ENCODE measurements at places on chromosomes 2 and 18. TPM values are rescaled to one million over a fixed set of nuclear protein-coding genes. Genes with fewer than 3 reads are reported as not detected.
A peak's percentile ranks its signal among the peaks of the same experiment; 100 is the strongest.

DNA sequence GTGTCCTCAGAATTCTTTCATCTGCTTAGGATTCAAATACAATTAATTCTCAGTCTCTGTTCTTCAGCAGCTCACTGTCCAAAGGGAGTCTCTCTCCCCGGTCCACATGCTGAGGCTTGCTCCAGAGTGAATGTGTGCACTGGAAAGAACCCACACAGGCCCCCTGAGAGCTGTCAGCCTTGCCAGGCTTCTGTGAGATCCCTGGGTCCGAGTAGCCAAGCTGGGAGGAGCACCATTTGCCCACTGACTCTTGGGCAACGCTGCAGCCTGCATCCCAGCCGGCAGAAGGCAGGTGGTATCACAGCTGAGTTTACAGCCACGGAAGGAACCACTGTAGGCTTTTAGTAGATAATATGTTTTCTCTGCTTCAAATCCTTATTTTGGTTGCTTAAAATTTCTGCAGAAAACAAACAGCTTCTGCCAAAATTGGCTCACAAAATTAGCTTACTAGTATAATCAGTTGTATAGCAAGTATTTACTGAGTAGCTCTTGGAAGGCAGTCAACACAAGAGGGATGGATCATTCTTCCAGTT, 21.4 kb upstream of the LTBP1 start:
- H3K4me3 ChIP-seq, result no peak overlapping the region
- no peak for DNase-seq
- H3K36me3 ChIP-seq, result no peaks in the 10 kb centered on the region
- no peaks in the 10 kb centered on the region for H3K4me1 ChIP-seq

GRCh38 chr2:232522623-232523401, 2.6 kb downstream of the PRSS56 start:
- peak overlapping the region; percentile 38 for H3K4me3 ChIP-seq
- no peak overlapping the region for H3K27ac ChIP-seq
- DNase-seq, result no peak
- peaks cover 2% of the 10 kb centered on the region for H3K27me3 ChIP-seq
- no peaks in the 10 kb centered on the region for H3K4me1 ChIP-seq

- H3K27ac ChIP-seq, result no peak overlapping the region
- no peaks in the 10 kb centered on the region for H3K36me3 ChIP-seq
- DNase-seq, result no peak
- H3K27me3 ChIP-seq, result no peaks in the 10 kb centered on the region
- H3K4me3 ChIP-seq, result no peak overlapping the region
These were observed 51.8 kb downstream of the HS1BP3 start for GRCh38 chr2:20599001-20599600.

DNA sequence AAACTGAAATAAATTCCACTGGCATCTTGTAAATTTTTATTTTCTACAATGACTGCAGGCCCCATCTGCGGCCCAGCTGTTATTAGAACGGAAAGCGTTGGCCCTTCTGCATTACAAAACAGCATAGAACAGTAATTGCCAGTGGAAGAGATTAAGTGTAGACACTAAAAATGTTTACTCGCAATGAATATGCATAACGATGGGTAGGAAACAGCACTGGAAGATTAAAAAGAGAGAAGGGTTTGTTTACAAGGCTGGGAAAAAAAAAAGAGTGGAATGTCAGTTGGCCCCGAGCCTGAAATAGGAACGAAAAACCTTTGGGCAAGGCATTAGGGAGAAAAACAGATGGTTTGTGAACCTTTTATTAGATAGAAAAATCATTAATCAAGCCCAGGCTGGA, 275.9 kb upstream of the TCF4 start:
- H3K27ac ChIP-seq, result no peak overlapping the region
- no peak overlapping the region for H3K4me3 ChIP-seq
- no peak for DNase-seq
- H3K27me3 ChIP-seq, result no peaks in the 10 kb centered on the region
- H3K4me1 ChIP-seq, result no peaks in the 10 kb centered on the region

- peaks cover 23% of the 10 kb centered on the region for H3K27me3 ChIP-seq
- H3K27ac ChIP-seq, result no peak overlapping the region
- no peak overlapping the region for H3K4me3 ChIP-seq
- no peaks in the 10 kb centered on the region for H3K4me1 ChIP-seq
- no peak for DNase-seq
These were observed 15.4 kb downstream of the ZBTB7C start for GRCh38 chr18:48393776-48394175.

DNA sequence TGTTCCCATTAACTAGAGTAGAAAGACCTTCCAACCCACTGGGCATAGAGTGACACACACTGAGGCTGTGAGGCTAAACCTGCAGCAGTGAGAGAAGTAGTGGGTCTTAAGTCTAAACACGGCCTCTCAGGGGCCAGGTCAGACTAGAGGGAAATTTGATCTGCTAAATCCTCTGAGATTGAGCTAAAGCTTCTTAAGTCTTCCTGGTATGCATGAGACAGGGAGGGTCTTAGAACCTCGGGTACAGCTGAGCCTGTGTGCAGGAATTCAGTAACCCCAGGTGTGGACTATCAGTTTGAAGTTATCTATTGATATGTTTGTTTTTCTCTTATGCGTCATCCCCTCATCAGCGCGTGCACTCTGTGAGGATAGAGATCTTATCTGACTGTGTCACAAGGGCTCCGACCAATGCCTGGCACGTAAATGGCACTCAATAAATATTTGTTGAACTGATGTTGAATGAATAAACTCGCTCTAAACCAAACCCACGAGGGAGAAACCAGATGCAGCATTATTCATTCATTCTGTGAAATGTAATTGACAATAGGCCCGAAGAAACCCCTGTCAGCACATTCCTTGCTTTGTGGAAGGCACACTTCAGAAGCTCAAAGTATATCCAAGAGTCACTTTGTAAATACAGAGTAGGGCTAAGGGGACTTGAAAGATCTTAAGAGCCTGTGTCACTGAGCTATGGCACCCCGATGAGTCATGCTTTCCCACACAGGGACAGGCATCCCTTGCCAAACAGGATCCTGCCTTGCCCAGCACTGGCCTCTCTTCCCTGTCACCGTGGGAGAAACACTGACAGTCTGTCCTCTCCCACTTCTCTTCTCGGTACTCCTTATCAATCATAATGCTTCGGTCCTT, 21.7 kb upstream of the RAB10 start:
- H3K4me1 ChIP-seq, result no peaks in the 10 kb centered on the region
- no peaks in the 10 kb centered on the region for H3K27me3 ChIP-seq
- no peak for DNase-seq
- no peak overlapping the region for H3K27ac ChIP-seq
- H3K36me3 ChIP-seq, result no peaks in the 10 kb centered on the region
- no peak overlapping the region for H3K4me3 ChIP-seq

GRCh38 chr18:6096730-6097129, 201.4 kb upstream of the TMEM200C start:
- DNase-seq, result no peak
- no peaks in the 10 kb centered on the region for H3K4me1 ChIP-seq
- no peaks in the 10 kb centered on the region for H3K36me3 ChIP-seq
- no peak overlapping the region for H3K27ac ChIP-seq

DNA sequence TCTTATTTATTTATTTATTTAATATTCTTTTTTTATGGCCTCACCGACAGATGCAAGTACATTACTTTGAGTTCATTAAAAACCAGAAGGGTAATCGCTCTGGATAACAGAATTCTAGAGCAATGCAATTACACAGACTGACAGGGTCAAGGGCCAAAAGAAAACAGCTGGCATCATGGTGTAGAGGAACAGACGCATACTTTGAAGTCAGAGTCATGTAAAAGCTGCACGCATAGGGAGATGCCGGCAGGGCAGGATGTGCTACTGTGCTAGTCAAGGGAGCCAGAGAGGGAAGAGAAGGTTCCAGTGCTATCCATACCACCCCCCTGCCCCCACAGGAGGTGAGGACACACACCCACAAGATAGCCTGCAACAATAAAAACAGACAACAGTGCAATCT, 115.2 kb upstream of the TFCP2L1 start:
- no peak overlapping the region for H3K27ac ChIP-seq
- H3K4me3 ChIP-seq, result no peak overlapping the region
- no peaks in the 10 kb centered on the region for H3K36me3 ChIP-seq
- H3K27me3 ChIP-seq, result no peaks in the 10 kb centered on the region
- no peak for DNase-seq

DNA sequence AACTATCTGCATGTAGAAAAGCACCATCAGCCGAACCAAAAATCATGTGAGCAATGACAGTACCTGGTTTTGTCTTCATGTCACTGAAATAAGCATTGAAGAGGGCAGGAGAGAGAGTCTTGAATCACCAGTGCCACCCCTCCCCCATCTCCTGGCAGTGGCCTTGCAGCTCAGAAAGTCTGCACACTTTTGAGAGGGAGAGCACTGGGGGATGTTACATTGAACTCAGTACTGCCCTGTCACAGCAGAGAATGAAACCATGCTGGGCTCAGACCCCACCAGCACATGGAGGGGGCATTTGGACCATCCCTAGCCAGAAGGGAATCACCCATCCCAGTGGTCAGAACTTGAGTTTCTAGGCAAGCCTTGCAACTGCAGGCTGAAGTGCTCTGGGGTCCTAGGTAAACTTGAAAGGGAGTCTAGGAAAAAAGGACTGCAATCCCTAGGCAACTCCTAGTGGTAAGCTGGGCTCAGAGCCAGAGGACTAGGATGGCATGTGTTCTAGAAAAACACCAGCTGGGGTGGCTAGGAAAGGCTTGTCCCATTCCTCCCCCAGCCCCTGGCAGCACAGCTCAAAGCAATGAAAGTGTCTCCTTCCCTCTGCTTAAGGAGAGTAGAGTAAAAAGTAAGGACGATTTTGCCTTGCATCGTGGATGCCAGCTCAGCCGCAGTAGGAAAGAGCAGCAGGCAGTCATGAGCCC, 259.9 kb upstream of the MYT1L start:
- DNase-seq, result no peak
- no peaks in the 10 kb centered on the region for H3K27me3 ChIP-seq
- H3K27ac ChIP-seq, result no peak overlapping the region
- H3K4me1 ChIP-seq, result no peaks in the 10 kb centered on the region
- H3K4me3 ChIP-seq, result no peak overlapping the region

DNA sequence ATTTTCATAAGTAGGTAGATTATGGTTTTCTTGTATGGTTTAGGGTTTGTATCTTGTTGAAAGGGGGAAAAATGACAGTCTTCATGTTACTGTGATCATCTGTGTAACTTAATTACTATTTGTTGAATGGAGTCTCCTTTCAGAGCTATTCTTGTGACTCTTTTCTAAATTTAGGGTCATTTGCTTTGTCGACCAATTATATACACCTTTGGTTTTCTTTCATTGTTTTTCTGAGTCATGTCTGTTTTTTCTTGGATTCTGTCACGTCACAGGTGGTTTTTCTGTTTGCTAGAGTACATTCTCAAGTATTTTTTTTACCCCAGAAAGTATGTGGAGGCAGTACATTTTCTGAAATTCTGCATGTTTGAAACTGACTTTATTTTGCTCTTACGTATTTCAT, 43.8 kb upstream of the DYSF start:
- no peak for DNase-seq
- no peaks in the 10 kb centered on the region for H3K27me3 ChIP-seq
- H3K4me3 ChIP-seq, result no peak overlapping the region
- H3K4me1 ChIP-seq, result no peaks in the 10 kb centered on the region
- H3K36me3 ChIP-seq, result no peaks in the 10 kb centered on the region
- no peak overlapping the region for H3K27ac ChIP-seq

DNA sequence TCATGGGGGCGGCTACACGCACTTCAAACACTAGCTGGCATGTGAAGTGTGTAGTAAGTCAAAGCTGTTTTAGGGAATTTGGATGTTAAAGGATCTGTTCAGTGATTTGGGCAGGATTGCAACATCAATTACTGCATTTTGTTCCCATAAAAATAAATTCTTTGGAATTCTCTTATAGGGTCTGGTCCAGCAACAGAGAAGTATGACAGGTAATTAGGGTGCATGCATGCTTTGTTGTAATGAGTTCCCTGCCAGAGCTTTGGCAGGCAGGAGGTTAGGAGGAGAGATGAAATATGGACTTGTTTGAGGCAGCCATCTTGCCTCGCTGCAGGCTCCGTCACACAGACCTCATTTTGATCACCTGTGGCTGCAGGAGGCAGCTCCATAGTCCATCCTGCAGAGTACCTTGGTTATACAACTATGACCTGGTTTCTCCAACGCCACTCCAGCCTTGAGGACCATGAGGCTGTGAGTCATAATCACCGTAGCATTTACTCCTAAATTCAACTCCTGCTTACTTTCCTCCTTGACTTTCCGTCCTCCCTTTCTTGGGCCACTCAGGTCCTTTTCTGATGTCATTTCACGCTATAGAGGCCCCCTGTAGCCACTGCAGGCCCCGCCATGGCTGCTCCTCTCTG, 26.5 kb upstream of the EML4 start:
- no peaks in the 10 kb centered on the region for H3K27me3 ChIP-seq
- H3K36me3 ChIP-seq, result no peaks in the 10 kb centered on the region
- peaks cover 16% of the 10 kb centered on the region for H3K4me1 ChIP-seq
- no peak for DNase-seq
- H3K4me3 ChIP-seq, result no peak overlapping the region

DNA sequence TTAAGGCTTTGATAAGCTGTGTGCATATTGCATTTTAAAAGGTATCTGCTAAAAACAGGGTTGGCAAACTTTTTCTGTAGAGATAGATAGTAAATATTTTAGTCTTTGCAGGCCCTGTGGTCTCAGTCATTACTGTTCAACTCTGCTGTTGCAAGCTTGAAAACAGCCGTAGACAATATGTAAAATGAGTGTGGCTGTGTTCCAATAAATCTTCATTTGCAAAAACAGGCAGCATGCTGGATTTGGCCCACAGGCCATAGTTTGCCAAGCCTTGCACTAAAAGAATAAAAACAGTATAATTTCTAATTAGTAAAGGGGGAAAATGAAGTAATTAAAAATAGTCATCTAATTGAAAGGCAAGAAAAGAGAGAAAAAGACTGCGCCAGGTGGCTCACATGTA, 35.3 kb downstream of the GCKR start:
- H3K27me3 ChIP-seq, result peaks cover 2% of the 10 kb centered on the region
- no peak overlapping the region for H3K4me3 ChIP-seq
- no peak overlapping the region for H3K27ac ChIP-seq
- no peaks in the 10 kb centered on the region for H3K4me1 ChIP-seq
- DNase-seq, result no peak
- no peaks in the 10 kb centered on the region for H3K36me3 ChIP-seq

DNA sequence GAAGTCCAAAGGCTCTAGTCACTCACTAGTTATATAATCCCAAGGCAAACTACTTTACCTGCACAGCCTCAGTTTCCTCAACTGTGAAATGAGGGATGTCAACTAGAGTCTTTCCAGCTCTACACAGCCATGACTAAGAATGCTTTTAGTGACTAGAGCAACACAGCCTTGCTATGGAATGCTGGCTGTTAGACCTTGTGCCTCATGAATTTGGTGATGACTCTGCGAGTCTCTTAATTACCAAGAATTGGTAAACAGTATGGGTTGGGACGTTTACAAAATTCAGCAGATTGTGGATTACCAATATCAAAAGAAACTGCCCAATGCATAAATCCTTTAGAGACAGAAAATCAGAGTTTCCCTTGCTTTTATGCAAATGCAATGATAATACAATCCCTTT, 163.7 kb downstream of the ASXL3 start:
- H3K27ac ChIP-seq, result no peak overlapping the region
- DNase-seq, result no peak
- H3K4me1 ChIP-seq, result no peaks in the 10 kb centered on the region
- no peaks in the 10 kb centered on the region for H3K27me3 ChIP-seq
- H3K4me3 ChIP-seq, result no peak overlapping the region

GRCh38 chr2:213187833-213188532, 36.6 kb upstream of the IKZF2 start:
- no peaks in the 10 kb centered on the region for H3K36me3 ChIP-seq
- no peak for DNase-seq
- no peaks in the 10 kb centered on the region for H3K4me1 ChIP-seq

The FKBP7 gene
- total RNA-seq, result 0.44 TPM

The ARMC9 gene
- 3.1 TPM for total RNA-seq

The CCDC74B gene
- total RNA-seq, result 0.61 TPM
